Islet precursor cell (in vitro differentiated cells): ENCODE measurements at places on chromosomes 5 and 9.

DNA sequence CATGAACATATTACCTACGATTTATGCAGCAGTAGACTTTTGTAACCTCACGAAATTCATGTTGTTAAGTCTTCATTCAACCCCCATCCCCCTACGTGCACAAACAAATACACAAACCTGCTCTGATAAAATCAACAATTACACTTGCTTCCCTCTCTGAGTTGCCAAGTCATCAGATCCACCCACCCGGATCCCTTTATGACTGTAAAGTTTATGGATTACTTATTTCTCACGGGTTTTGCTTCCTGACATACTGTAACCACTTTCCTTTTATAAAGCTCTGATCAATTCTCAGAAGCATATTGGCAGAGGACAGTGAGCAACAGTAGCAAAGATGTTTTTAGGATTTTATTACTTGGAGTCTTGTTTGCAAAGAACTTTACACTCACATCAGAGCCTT, 70.5 kb downstream of the MLLT3 start:
- no peak for DNase-seq

- peak; percentile 58 for DNase-seq
These were observed 96.7 kb upstream of the MAMDC2 start for GRCh38 chr9:69946800-69947437.

DNA sequence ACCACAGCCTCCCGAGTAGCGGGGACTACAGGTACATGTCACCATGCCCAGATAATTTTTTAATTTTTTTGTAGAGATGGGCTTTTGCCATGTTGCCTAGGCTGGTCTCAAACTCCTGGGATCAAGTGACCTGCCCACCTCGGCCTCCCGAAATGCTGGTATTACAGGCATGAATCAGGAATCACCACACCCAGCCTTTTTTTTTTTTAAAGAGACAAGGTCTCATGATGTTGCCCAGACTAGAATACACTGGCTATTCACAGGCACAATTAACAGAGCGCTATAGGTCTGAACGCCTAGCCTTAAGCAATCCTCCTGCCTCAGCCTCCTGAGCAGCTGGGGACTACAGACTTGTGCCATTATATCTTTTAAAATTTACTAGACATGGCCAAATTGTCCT, 36.1 kb downstream of the GEMIN5 start:
- DNase-seq: no peak

GRCh38 chr5:35651002-35651756, 33.5 kb downstream of the SPEF2 start:
- peak; percentile 73 for DNase-seq

DNA sequence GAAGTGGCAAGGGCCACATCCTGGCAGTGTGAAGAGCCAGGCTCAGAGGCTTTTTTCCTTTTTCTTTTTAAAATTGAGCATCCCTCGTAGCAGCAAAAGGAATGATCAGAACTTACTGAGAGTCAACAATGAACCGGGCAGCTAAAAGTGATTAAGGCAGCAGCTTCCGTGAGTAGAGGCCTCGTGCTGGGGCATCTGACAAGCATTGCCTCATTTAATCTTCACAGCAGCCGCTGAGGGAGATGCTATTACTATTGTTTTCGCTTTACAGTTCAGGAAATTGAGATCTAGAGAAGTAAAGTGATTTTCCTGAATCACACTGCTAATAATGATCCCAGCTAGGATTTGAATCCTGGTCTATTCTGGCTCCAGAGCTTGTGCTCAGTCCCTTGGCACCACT, 30.7 kb upstream of the PTGS1 start:
- DNase-seq: no peak

- no peak for DNase-seq
These were observed 49.5 kb upstream of the SPINK5 start for GRCh38 chr5:148014276-148014675.

GRCh38 chr5:72908664-72909063, 47.2 kb upstream of the FCHO2 start:
- no peak for DNase-seq

GRCh38 chr5:149834246-149834855, 104.2 kb downstream of the PPARGC1B start:
- DNase-seq: peak; percentile 87

GRCh38 chr5:43491326-43491725, 7.7 kb upstream of the TMEM267 start:
- no peak for DNase-seq

GRCh38 chr9:130022566-130023143, 20.3 kb downstream of the FNBP1 start:
- DNase-seq: no peak

DNA sequence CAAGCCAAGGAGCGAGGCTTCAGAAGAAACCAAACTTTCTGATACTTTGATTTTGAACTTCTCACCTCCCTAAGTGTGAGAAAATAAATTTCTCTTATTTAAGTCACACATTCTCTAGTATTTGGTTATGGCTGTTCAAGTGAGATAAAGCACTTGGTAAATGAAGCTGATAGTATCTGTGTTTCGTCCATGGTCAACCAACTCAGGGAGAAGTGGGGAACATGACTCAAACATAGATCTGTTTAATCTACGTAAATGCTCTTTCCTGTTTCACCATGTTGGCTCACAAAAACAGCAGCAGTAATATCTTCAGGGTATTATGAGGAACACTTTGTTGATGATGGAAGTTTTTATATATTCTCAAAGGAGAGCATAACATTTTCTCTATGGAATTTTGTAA, 2167.2 kb upstream of the C9orf72 start:
- DNase-seq: no peak
